ENCODE measurements at places on chromosomes 7 and 10.

DNA sequence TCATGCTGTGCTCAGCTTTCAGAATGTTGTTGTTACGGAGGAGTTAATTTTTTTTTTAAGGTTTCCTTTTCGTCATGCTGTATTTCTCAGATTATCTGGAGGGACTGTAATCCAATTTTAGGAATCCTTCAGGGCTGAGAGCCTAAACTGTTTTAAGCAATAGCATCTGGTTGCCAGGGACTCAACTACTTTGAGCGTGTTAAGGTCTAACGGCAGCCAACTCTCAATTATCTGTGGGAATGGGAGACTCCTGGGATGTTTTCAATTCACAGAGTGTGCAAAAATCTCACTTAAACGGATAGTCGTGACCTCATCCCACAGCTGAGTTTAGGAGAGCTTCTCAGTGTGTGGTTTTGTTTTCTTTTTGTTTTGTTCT, 291.7 kb downstream of the AUTS2 start:
- DNase-seq, result no peak

GRCh38 chr7:91518058-91518457, 253.8 kb downstream of the FZD1 start:
- no peak for DNase-seq

DNA sequence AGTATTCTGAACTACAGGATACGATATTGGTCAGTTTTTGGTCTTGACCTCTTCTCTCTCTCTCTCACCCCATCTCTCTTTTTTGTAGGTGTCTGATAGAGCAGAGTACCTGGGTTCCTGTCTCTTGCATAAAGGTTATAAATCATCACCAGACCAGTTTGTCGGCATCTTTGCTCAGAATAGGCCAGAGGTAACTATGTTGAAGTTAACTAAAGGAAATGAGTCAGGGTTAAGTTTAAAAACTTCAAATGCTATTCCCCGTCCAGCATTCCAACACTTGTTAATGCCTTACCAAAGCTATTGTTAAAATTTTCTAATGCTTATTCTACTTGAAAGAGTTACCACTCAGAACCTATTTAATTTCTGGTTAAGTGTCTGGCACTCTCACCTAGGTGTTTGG, 30.7 kb downstream of the ACSL5 start:
- DNase-seq, result no peak

- no peak for DNase-seq
These were observed 40.2 kb downstream of the CTBP2 start for GRCh38 chr10:125120053-125120710.

DNA sequence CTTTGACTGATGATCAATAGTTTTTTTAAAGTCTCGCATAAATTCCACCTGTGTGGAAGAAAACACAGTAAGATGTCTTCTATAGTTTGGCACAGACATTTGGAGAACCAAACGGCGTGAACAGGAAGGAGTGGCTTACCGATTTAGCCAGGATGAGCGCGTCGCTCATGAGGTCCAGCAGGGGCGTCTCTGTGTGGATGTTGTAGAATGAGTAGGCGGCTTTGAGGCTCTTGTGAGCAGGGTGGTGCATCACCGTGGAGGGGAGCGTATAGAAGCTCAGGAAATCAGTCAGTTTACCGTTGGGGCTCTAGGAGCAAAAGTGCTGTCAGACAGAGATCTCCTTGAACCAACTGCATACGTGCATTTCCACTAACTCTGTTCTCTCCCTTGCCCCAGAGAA, 15.5 kb downstream of the RPP38 start:
- no peak for DNase-seq

DNA sequence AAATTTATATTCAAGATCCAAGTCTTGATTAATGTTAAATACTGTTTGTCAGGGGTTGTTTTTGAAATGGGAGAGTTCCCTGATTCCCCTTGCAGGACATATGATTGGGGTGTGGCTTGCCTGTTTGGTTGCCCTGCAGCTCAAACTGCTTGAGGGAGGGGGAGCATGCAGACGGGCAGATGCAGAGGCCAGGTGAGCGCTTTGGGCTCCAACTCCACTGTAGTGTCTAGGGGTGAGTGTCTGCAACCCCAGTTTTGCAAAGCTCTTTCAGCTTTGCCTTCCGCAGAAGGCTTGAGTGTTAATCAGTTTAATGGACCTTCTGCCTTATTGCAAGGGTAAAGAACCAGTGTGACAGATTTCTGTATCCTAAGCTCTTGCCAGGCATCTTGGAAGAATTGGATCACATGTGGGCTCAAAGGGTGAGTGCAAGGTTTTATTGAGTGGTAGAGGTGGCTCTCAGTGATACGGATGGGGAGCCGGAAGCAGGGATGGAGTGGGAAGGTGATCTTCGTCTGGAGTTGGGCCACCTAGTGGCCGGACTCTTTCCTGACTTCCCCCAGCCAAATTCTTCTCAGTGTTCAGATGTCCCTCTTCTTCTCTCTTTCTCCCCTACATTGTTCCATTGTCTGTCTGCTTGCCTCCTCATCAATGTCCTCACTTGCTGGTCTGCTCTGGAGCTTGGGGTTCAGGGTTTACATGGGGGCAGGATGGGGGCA, 479.7 kb downstream of the ATRNL1 start:
- no peak for DNase-seq

GRCh38 chr10:17231788-17232187, 3.7 kb downstream of the VIM start:
- DNase-seq, result no peak

DNA sequence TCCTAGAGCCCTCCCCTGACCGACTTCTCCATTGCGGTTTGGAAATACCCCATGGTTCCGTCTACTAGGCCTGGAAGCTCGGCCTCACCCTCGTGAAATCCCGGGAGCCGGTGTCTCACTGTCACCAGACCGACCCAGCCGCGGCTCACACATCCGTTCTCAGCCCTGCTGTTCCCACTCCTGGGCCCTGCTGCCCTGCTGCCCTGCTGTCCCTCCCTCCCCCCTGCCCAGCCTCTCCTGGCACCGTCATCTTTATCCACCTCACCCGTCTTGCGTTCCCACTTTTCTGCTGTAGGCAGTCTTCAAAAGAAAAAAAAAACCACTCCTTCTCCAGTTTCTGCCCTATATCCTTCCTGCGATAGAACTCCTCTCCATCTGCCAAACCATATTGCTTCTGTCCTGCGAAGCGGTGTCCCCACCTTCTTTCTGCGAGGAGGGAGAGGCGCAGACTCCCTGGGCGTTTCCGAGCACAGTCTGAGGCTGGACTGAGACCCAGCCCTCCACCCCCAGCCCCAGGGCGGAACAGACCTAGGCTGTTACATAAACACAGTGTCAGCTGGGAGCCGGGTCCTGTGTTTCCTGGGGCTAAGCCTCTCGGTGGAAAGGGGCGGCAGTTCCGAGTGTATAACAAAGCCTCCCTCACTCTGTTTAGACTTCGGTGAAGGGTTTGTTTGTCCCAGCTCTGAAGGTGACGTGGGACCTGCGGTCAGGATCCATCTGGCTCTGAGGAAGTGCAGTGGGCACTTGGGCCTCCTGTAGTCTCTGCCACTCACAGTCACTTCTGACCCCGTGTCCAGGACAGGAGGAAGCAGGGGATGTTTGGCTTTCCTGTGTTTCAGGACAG, 2.8 kb downstream of the AGAP3 start:
- no peak for DNase-seq
